ENCODE measurements at places on chromosomes 2 and 18.

DNA sequence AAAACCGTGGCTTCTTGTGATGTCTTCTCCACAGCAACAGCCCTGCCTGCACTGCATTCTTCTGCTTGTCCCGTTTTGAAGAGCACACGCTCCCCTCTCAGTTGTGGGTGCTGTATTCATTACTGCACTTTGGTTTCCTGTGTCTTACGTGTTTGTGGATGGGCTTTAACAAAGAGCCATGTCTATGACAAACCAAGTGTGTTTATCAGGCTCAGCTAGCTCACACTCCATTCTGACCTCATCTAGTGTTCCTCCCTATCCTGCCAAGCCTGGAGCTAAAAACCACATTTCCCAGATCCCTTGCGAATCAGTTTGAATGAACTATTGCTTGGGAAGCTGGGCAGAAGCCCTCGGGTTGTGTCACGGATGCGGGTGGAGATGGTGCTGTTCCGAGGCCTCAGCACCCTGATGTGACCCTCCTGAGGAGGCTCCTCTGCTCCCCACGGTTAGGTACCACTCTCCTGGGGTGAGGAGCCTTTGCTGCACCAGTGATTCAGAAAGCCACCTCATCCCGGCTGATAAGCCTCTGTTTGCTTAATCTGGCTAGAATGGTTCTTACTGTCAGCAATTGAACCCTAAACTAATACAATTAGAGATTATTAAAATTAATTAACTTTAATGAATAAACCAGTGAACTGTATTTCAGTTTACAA lies 116.5 kb downstream of the GALR1 start:
- DNase-seq, result peak; percentile 11

DNA sequence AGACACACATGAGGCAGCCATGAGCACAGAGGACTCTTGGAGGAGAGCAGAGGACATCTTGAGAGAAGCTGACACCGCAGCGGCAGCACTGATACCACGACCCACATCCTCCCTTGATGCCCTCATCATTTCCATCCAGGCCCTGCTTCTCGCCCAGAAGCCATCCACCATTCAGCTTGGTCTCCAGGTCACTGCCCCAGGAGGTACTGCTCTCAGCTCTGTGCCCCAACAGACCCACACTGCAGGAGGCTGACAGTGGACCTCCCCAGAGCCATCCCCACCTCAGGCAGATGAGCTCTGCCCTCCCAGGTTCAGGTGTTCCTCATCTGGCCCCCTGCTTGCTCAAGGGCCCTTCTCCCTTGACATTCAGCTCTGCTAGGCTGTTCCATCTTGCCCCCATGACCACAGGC lies 74.9 kb downstream of the ACKR3 start:
- DNase-seq, result no peak

- no peak for DNase-seq
Observed at GRCh38 chr2:42941633-42942176, 149.3 kb upstream of the HAAO start.

DNA sequence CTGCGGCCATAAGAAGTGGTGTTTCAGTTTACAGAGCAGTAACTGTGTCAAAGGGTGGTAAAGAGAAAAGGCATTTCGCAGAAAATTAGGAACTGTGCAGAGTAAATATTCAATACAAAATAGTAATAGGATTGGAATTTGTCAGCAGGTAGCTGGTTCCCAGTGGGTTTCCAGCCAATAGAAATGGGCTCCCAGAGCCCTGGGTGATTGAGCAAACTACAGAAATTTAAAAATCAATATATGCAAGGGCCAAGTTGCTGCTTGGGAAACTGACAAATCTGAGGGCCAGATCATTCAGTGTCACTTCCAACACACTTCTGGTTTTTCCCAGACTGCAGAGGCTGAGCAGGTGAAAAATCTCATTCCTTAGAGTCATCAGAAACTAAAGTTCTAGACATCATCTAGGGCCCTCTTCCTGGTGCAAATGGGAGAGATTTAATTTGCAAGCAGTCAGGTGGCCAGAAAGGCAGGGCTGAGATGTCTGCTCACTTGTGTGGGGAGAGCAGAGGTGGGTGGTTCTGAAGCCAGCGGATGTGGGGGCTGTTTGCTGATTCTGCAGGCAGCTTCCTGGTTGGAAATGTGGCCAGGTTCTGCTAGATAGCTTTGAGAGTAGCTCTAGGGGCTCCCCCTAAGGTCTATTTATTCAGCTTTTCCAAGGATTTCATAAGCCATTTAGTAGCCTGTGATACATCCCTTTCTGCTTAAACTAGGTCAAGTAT lies 182.4 kb downstream of the NCK2 start:
- no peak for DNase-seq

- DNase-seq, result no peak
Observed at GRCh38 chr2:1626271-1626681, 118.0 kb downstream of the PXDN start.

- no peak for DNase-seq
Observed at GRCh38 chr18:45542043-45542442, 73.2 kb upstream of the SLC14A2 start.

DNA sequence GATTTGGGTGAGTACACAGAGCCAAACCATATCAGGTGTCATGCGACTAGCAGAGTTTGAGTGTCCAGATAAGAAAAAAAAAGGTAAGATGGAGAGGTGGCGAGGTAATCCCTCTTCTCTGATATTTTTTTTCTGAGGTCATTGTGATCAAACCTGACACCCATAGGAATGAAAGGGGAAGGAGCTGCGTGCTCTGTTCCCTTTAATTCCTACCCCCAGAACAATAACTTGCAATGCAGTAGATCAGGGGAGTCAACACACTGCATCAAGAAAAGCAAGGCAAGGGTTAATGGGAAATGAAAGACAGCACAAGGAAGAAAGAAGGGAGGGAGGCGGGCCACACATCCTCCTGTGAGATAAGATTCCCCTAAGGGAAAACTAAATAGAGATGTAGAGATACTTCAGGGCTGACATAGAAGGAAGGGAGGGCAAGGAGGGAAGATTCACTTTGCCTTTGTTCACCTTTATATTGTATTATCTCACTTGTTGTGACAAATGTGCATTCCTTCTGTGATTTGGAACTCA lies 132.8 kb downstream of the CD226 start:
- no peak for DNase-seq

GRCh38 chr2:36650031-36650829 lies 46.3 kb upstream of the VIT start:
- no peak for DNase-seq

- DNase-seq, result peak; percentile 62
Observed at GRCh38 chr2:67215214-67216055, 181.7 kb upstream of the ETAA1 start.

- DNase-seq, result no peak
Observed at GRCh38 chr2:2570871-2571270, 239.8 kb upstream of the MYT1L start.

DNA sequence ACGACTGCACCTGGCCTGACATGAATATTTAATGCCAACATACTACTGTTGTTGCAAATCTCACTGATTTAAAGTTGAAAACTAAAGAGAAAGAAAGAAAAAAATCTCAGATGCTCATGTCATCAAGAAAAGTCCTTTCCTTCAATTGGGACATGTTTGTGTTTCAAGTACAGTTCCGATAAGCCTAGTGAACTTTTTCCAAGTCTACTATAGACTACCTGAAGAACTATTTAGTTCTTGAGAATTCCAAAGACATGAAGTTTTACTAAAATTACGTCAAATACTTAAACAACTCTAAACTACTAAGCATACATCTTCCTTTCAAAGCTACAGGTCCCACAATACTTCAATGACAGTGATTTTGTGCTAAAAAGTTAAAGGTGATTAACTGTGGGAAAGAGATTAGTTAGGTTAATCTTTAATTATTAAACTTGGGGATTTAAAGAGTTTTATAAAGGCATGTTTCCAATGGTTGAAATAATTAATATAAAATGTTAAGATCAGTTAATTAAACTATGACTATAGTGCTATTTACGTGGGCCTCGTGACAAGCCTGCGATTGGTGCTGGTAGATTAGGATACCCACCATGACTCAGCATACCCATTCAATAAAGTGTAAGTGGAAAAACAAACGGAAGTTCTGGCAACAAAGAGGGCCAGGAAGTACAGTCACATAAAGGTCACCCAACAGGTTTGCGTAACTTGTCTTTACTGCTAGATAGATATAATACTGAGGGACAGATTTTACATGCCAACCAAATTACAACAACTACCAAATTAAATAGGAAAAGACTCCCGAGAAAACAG lies 55.5 kb downstream of the SEPTIN10 start:
- DNase-seq, result no peak

GRCh38 chr2:28532399-28532798 lies 36.5 kb downstream of the PLB1 start:
- DNase-seq, result no peak

GRCh38 chr2:157419031-157419575 lies 24.8 kb downstream of the CYTIP start:
- no peak for DNase-seq

DNA sequence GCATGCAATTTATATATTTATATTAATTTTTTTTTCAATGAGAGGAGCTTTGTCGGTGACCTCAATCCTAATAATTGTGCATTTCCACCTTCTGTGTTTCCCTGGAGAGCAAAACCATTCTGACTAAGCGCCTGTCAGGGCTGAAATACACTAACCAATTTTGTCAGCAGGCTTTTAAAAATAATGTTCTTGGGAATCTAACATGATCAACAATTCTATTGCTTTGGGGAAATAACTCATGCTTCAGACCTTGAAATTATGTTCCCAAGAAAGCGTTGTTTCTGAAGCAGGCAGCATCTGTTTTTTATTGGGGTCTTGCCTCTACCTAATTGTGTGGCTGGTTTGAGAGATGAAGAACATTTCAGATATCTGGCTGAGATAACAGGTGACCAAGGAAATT lies 129.1 kb upstream of the ALKAL2 start:
- DNase-seq, result no peak

- no peak for DNase-seq
Observed at GRCh38 chr2:9696731-9697130, 65.9 kb upstream of the YWHAQ start.

DNA sequence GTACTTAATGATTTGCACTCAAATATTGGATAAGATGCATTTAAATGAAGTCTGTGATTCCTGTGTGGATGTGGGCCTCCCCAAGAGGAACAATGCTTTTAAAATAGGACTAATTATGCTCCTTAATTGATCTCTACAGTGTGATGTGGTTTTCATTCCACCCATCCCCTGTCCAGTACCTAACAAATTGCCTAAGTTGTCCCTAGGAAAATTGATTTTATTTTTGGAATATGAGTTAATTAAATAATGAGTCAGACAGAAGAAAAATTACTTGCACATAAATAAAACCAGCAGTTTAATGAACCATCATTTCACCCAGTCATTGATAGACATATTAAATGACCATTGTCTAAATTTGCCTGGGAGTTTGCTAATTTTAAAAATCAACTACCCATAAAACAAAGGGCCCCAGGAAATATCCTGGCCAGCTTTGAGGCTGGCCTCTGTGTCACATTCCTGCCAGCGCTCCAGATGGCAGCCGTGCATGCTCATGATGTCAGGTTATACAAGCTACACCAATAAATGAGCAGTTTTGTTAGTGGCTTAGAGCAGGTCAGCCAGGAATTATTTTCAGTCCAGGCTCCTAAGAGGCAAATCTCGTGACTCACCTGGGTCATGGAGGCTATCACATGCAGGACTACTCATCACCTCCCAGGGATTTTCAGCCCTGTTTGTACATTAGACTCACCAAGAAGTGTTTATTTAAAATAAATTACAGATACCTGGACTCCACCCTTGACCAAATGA lies 31.9 kb downstream of the ABHD3 start:
- no peak for DNase-seq

DNA sequence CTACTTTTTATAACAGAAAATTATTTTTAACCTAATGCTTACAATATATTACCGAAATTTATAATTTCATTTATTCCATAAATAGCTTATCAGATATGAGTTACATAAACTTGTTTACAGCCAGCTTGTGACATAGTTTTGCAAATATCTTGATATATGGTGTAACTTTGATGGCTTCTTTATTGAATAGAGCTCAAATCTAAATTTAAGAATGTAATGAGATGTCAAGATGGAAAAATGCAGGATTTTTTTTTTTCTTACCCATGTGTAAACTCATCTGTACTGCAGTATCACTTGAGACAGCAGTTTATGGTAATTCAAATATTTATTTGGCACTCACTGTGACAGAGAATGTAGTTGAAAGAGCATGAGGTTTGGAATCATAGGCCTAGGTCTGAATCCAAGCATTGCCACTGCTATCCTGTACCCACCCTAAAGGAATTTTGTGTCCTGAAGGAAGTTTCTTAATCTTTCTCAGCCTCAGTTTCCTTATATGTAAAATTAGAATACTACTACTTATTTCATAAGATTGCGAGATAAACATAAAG lies 3.8 kb downstream of the CREB1 start:
- DNase-seq, result no peak

- DNase-seq, result no peak
Observed at GRCh38 chr2:26203906-26204305, 31.0 kb downstream of the GAREM2 start.

DNA sequence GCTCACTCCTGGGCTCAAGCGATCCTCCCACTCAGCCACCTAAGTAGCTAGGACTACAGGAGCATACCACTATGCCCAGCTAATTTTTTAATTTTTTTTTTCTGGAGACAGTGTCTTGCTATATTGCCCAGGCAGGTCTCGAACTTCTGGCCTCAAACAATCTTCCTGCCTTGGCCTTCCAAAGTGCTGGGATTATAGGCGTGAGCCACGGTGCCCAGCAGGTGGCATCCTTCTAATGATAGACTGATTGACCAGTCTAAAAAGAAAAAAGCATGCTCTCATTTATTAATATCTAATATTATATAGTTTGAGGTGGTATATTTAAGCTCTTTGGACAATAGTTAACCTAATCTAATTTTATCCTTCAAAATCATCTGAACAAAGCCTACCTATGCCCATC lies 198.6 kb downstream of the CAMKMT start:
- DNase-seq, result no peak

GRCh38 chr2:45712570-45712969 lies 61.1 kb downstream of the PRKCE start:
- no peak for DNase-seq

GRCh38 chr2:167398873-167399272 lies 510.6 kb downstream of the XIRP2 start:
- no peak for DNase-seq

DNA sequence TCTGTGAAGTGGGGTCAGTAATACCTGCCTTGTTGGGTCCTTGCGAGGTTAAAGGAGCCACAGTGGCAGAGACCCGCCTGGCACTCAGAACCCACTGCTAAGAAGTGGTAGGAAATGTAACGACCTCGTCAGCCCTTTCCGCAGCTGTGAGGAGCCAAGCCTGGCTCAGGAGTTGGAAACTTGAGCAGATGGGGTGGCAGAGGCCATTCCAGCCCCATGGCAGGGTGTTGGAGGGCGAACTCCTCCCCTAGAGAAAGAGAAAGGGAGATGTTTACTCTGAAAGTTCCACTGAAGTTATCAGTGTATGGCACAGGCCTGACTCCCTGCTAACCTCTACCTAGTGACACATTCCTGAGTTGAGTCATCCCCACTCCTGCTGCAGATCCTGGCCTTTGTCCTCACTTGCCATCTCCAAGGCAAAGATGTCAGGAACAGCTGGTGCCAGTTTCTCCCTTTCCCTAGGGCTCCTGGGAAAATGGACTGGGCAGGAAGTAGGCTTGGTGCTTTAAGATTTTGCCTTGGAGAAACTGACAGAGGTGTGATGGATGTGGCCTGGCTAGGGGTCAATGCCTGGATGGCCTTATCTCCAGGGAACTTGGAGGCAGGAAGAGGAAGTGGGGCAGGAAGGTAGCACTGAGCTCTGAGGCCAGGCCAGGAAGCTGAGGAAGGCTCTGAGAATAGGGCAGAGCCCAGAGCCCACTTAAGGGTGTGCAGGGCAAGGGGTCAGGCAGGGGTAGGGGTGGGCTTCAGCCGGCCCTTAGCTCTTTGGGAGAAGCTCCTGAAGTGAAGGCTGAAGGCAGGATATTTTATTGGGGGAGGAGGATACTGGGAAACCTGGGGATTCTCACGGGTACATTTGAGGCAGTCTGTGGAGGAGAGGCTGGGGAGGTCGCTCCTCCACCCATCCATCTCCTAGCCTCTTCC lies 888 bp downstream of the VAMP5 start:
- no peak for DNase-seq
